ENCODE measurements at places on chromosomes 4 and X. TPM values are rescaled to one million over a fixed set of nuclear protein-coding genes. Genes with fewer than 3 reads are reported as not detected.
A peak's percentile ranks its signal among the peaks of the same experiment; 100 is the strongest.

- H3K4me1 ChIP-seq = no peaks in the 10 kb centered on the region
- no peaks in the 10 kb centered on the region for H3K27me3 ChIP-seq
- no peak overlapping the region for H3K27ac ChIP-seq
- DNase-seq = no peak
- no peak overlapping the region for H3K4me3 ChIP-seq
These were observed 195.3 kb upstream of the PDE5A start for GRCh38 chr4:119823891-119824290.

DNA sequence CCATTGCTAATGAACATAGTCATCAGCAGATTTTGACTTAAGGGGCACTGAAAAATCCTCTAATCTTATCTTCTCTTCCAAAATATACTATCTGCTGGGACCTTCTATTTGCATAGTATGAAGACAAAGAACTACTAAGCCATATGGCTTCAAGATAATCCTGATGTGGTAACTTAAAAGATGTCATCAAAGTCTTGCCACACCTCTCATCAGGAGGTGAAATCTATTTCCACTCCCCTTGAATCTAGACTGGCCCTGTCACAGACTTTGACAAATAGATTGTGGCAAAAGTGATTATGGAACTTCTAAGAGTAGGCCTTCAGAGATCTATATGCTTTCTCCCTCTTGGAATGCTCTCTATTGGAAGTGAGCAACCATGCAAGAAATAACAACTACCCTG is 27.3 kb upstream of the TET2 start:
- H3K27me3 ChIP-seq = peaks cover 3% of the 10 kb centered on the region
- no peak overlapping the region for H3K27ac ChIP-seq
- no peak for DNase-seq
- no peaks in the 10 kb centered on the region for H3K4me1 ChIP-seq

DNA sequence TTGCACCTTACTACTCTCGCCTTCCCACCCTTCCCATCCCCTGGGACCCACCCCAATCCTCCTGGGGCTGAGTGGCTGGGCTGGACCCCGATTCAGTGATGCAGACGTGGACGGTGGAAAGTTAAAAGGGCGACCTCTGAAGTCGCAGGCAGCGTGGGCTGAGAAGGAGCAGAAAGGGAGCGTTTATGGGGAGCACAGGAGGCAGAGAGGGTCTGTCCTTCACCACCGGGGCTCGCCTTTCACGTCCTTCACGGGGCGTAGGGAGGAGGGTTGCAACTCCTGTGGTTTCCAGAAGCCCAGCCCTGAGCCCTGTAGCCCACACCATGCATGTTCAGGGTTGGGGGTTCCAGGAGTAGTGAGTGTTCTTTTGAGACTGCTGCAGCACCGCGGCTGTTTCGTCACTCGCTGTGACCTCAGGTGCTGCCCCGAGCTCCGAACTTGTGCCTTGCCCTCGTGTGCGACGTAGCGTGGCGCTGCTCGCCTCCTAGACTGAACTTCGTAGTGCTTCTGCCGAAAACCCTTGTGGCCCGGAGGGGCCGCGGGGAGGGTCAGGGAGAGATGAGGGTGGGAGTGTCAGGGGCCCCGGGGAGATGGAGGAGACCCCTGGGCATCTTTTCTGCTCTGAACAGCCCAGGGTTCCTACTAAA is 1.6 kb downstream of the NHS start:
- H3K36me3 ChIP-seq = peaks cover 18% of the 10 kb centered on the region
- peak overlapping the region; percentile 81 for H3K27ac ChIP-seq
- peaks cover 15% of the 10 kb centered on the region for H3K27me3 ChIP-seq
- H3K4me3 ChIP-seq = peak overlapping the region; percentile 89

DNA sequence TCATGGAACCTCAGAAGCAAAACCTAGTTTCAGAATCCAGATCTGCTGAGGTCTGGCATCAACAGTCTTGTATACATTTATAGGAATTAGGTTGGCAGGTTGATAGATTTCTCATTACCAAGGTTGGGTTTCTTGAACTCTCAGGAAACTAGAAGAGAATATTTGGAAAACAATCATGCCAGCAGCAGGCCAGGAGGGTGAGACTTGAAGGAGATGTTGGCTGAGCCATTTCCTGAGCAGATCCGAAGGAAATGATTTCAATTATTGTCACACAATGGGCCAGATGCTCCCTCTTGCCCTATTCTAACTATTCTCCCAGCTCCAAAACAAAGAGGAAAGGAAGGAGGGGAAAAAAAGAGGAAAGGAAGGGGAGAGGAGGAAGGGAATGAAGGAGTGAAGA is 45.2 kb downstream of the SHROOM4 start:
- no peaks in the 10 kb centered on the region for H3K36me3 ChIP-seq
- peaks cover 4% of the 10 kb centered on the region for H3K4me1 ChIP-seq
- no peaks in the 10 kb centered on the region for H3K27me3 ChIP-seq
- no peak overlapping the region for H3K27ac ChIP-seq
- no peak overlapping the region for H3K4me3 ChIP-seq

USP17L11 gene
- total RNA-seq = not detected

POU4F2 gene
- 0.17 TPM for total RNA-seq

- H3K27ac ChIP-seq = no peak overlapping the region
- H3K36me3 ChIP-seq = no peaks in the 10 kb centered on the region
- no peaks in the 10 kb centered on the region for H3K27me3 ChIP-seq
These were observed 116.6 kb upstream of the DIAPH2 start for GRCh38 chrX:96568071-96568470.

- no peak for DNase-seq
- H3K27me3 ChIP-seq = no peaks in the 10 kb centered on the region
- peaks cover 24% of the 10 kb centered on the region for H3K4me1 ChIP-seq
- no peak overlapping the region for H3K27ac ChIP-seq
These were observed 3.3 kb upstream of the GASK1B start for GRCh38 chr4:158176108-158176507.

TMSB15A gene
- 113 TPM for total RNA-seq

- no peaks in the 10 kb centered on the region for H3K4me1 ChIP-seq
- peaks cover under 1% of the 10 kb centered on the region for H3K27me3 ChIP-seq
- no peak overlapping the region for H3K4me3 ChIP-seq
- H3K27ac ChIP-seq = no peak overlapping the region
- H3K36me3 ChIP-seq = no peaks in the 10 kb centered on the region
- DNase-seq = no peak
These were observed 17.1 kb upstream of the DDX60 start for GRCh38 chr4:168335621-168336020.

GRCh38 chr4:7191546-7192251 is 639 bp upstream of the SORCS2 start:
- no peaks in the 10 kb centered on the region for H3K36me3 ChIP-seq
- DNase-seq = no peak
- H3K27me3 ChIP-seq = peaks cover 78% of the 10 kb centered on the region
- H3K27ac ChIP-seq = no peak overlapping the region
- H3K4me3 ChIP-seq = peak overlapping the region; percentile 68

LANCL3 gene
- 0.24 TPM for total RNA-seq

DNA sequence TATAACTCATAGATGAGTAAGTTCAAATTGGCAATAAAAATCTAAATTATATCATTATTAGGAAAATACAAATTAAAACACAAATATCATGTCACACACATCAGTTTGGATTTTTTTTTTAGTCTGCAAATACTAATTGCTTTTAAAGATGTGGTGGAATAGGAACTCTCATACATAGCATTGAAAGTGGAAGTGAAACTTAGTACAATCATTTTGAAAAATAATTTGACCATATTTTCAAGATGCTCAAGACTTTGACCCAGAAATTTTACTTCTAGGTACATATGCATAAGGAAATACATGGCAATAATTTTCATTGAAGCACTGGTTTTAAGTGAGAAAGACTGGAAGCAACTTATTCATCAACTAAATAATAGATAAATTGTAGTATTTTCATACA is 147.5 kb upstream of the SMIM31 start:
- no peak overlapping the region for H3K4me3 ChIP-seq
- no peaks in the 10 kb centered on the region for H3K36me3 ChIP-seq
- no peak for DNase-seq
- no peak overlapping the region for H3K27ac ChIP-seq

GRCh38 chr4:176271749-176272148 is 2.7 kb upstream of the ASB5 start:
- no peaks in the 10 kb centered on the region for H3K36me3 ChIP-seq
- no peak overlapping the region for H3K27ac ChIP-seq
- H3K4me3 ChIP-seq = no peak overlapping the region
- peaks cover under 1% of the 10 kb centered on the region for H3K4me1 ChIP-seq
- H3K27me3 ChIP-seq = no peaks in the 10 kb centered on the region
- no peak for DNase-seq

DNA sequence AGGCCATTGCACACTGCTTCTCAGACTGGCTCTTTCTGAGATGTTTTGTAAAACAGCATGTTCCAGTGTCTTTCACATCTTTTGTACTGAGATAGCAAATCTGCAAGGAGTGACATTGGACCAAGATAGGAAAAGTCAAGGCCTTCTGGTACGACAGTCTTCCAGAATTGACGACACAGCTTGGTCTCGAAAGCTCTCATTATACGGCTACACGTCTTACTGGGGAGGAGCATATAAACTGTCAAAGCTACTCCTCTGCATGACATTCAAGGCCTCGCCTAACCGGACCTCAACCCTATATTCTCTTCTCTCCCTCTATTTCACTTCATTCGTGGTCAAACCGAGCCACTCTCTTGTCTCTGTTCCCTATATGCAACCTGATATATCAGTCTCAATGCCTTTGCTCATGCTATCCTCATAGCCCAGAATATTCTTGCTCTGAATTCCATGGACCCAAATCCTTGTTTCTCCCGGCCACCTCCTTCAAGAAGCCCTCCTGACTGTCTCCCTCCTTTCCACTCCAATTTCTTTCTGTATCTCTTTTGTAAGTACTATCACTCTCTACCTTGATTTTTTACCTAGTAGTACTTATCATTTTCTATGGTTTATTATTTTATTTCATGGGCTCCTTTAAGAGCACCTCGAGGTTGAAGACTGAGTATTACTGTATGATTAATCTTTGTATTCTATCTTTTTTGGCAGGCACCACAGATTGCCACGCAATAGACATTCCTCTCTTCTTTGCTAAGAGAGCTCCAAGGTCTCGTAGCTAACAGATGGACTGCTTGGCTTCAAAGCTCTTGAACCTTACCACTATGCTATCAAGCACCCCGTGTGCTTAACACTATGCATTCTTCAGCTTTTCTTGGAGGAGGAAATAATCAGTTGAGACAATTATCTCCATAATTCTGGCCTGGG is 35.1 kb downstream of the RBM47 start:
- peaks cover 24% of the 10 kb centered on the region for H3K36me3 ChIP-seq
- no peak overlapping the region for H3K27ac ChIP-seq
- H3K4me1 ChIP-seq = peaks cover 5% of the 10 kb centered on the region
- H3K27me3 ChIP-seq = no peaks in the 10 kb centered on the region
- DNase-seq = no peak
- H3K4me3 ChIP-seq = no peak overlapping the region

- no peak overlapping the region for H3K4me3 ChIP-seq
- no peak overlapping the region for H3K27ac ChIP-seq
- DNase-seq = no peak
- no peaks in the 10 kb centered on the region for H3K27me3 ChIP-seq
These were observed 218.6 kb downstream of the SPCS3 start for GRCh38 chr4:176538217-176538925.

DNA sequence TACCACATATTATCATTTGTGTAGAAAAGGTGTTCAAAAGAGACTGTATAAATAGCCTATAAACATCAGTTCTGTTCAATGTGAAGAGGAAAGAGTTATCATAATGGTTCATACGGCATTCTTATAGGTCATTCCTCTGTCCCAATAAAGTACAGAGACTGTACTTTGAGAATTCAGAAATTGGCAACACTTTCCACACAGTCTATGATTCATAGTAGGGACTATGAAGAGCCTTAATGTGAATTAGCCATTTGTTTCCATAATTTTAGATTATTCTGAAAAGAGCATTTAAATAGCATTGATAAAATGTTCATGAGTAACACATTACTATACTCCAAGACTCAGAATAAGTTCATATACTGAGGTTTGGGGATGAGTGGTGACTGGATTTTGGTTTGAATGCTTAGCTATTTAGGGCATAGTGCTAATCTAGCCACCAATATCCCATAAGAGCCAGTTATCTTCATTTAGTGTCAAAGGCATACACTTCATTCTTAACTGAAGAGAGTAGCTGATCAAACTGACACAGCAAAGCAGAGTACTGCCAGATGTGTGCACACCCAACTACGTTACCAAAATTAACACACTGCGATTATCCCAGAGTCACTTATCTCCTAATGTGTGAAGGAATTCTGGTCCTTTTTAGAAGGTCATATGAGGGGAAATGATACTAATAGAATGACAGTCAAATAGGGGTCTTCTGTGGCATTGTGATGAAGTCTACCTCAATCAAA is 10.2 kb downstream of the ANK2 start:
- DNase-seq = no peak
- H3K27me3 ChIP-seq = no peaks in the 10 kb centered on the region
- H3K36me3 ChIP-seq = no peaks in the 10 kb centered on the region
- H3K4me3 ChIP-seq = no peak overlapping the region

CCNA2 gene
- 27.3 TPM for total RNA-seq

DNA sequence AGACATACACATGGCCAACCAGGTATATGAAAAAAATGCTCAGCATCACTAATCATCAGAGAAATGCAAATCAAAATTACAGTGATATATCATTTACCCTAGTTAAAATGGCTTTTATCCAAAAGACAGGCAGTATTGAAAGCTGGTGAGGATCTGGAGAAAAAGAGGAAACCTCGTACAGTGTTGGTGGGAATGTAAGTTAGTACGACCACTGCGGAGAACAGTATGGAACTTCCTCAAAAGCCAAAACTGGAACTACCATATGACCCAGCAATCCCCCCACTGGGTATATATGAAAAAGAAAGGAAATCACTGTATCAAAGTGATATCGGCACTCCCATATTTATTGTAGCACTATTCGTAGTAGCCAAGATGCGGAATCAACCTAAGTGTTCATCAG is 23.4 kb downstream of the ABHD18 start:
- H3K4me3 ChIP-seq = no peak overlapping the region
- H3K27me3 ChIP-seq = no peaks in the 10 kb centered on the region
- peaks cover 12% of the 10 kb centered on the region for H3K36me3 ChIP-seq
- DNase-seq = no peak

AMOT gene
- total RNA-seq = 444 TPM

DNA sequence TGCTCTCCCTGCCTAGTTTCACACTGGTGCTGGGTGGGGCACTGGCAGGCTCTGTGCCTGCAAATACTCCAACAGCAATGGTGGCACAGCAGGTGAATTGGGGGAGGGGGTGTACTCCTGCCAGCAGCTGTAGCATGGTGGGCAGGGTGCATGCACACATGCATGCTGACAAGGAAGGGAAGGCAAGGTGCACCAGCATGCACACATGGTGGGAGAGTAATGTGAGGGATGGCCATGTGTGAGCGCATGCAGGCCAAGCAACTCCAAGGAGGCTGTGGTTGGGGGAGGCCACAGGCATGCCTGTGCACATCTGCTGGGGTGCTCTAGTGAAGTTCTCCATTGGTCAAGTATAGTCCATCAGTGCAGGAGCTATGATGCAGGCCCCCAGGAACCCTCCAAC is 54.5 kb upstream of the INPP4B start:
- no peaks in the 10 kb centered on the region for H3K36me3 ChIP-seq
- H3K4me1 ChIP-seq = no peaks in the 10 kb centered on the region
- no peak for DNase-seq
- H3K4me3 ChIP-seq = no peak overlapping the region
- H3K27ac ChIP-seq = no peak overlapping the region
- H3K27me3 ChIP-seq = no peaks in the 10 kb centered on the region

SLBP gene
- total RNA-seq = 56.5 TPM

CPLX1 gene
- total RNA-seq = 1.4 TPM

- H3K36me3 ChIP-seq = no peaks in the 10 kb centered on the region
- no peak for DNase-seq
- peaks cover 6% of the 10 kb centered on the region for H3K27me3 ChIP-seq
- H3K4me1 ChIP-seq = no peaks in the 10 kb centered on the region
These were observed 8.1 kb downstream of the ETDB start for GRCh38 chrX:135112096-135112729.

All from progenitor cell of endocrine pancreas (in vitro differentiated cells).